ENCODE measurements at places on chromosomes 4 and X. TPM values are rescaled to one million over a fixed set of nuclear protein-coding genes. Genes with fewer than 3 reads are reported as not detected.

Gene NDNF
- total RNA-seq, result 0.08 TPM

Gene PPP4R3C
- not detected for total RNA-seq

Gene DAPP1
- total RNA-seq, result 29.0 TPM

Gene TTC29
- total RNA-seq, result 0.34 TPM

Gene GPR78
- not detected for total RNA-seq

Gene CNGA1
- not detected for total RNA-seq

Gene RWDD4
- total RNA-seq, result 17.6 TPM

Gene PRDM5
- total RNA-seq, result 7.1 TPM

Gene SPIN4
- total RNA-seq, result 2.7 TPM

Gene GYPE
- 0.34 TPM for total RNA-seq

GRCh38 chr4:127686658-127687057 is 43.5 kb upstream of the SLC25A31 start:
- no peak for DNase-seq

GRCh38 chrX:42680666-42681065 is 97.3 kb downstream of the PPP1R2C start:
- DNase-seq, result no peak

DNA sequence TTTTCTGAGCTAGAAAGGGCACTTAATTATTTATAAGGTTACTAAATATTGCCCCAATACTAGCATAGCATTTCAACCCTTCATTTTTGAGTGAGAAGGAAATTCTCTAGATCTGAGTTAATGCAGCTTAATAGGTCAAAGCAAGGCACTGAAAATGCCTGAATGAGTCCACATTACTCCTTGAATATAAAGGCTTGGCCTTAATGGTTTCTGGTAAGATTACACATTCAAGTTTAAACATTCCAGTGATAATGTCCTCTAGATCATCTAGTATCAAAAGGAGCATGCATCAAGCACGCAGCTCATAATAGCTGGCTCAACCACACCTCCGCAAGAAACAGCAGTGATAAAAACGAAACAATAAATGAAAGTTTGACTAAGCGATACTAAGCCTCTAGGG is 87.5 kb downstream of the SPANXN3 start:
- no peak for DNase-seq

DNA sequence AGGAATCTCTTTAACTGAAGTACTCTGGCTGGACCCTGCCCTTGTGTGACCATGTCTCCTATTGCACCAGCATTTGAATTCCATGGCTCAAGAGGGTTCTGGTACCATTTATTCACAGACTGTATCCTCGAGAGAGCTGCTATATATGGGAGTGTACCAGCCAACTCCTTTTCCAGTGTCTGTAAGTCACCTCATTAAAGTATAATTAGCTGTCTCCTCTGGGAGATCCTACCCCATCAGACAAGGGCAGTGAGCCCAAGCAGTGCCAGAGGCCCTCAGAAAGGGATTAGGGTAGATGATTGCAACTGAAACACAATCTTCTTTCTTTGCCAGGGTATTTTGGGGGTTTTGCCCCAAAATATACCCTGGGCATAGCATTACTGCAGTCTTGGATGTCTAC is 31.6 kb downstream of the GNL3L start:
- no peak for DNase-seq

- DNase-seq, result peak; percentile 42
Measured at GRCh38 chrX:48676106-48676892, 7.3 kb upstream of the WAS start.

GRCh38 chrX:119495734-119496726 is 27.8 kb downstream of the SLC25A5 start:
- DNase-seq, result no peak

- no peak for DNase-seq
Measured at GRCh38 chr4:4714331-4714730, 145.1 kb upstream of the MSX1 start.

DNA sequence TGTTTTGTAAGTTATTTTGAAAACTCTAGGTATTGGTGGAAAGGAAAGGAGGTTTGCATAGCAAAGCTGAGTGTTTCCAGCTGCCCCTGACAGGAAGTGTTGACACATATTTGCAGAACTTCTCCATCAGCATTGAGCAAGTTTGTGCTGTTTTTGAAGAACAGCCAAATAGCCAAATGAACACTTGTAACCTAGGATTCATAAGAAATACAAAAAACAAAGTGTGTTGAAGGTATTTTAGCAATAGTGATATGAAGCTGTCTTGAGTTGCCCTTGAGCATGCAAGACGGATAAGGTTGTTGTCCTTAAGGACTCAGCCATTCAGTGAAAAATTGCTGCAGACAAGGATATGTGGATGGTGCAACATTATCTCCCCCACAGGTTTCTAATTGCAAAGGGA is 68.3 kb upstream of the PGM2 start:
- DNase-seq, result peak; percentile 16

GRCh38 chr4:136484996-136485395 is 1047.3 kb downstream of the PCDH18 start:
- peak; percentile 35 for DNase-seq

DNA sequence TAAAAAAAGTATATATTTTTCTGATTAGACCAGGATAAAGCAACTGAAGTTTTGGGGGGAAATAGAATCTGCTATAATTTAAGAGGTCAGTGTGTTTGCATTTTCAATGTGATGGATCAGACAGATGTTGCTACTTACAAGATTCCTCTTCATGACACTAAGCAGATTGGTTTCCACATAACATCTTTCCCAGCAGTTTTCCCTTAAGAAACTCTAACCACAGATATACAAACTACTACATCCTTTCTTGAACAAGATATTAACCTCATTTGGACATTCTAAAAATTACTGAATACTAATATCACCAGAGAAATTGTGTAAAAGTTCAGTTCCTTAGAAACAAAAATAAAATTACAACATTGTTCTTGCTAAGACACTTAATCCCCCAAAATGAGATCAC is 106.7 kb upstream of the GUCY1A1 start:
- no peak for DNase-seq

- no peak for DNase-seq
Measured at GRCh38 chr4:25986807-25987206, 72.8 kb downstream of the SMIM20 start.

- DNase-seq, result no peak
Measured at GRCh38 chr4:140112576-140112975, 41.4 kb downstream of the MAML3 start.

DNA sequence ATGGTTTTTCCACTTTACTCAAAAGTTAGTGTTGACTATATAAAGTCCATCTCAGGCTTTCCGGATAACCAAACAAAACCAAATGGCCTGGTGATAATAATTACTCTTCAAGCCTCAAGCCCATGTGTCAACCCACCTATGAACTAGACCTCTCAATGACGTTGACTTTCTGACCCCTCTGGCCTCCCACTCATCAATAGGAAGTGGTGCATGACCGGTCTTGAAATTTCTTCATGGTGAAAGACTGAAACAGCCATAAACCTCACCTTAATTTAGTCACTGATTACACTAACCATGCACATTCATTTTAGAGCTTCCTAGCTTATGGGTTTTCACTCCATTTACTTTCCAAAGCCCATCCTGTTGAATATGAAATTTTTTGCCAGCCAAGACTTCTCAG is 276.0 kb downstream of the KLHL13 start:
- peak; percentile 71 for DNase-seq

GRCh38 chrX:37802028-37802427 is 22.2 kb downstream of the CYBB start:
- no peak for DNase-seq

GRCh38 chrX:18401848-18402213 is 23.6 kb upstream of the CDKL5 start:
- no peak for DNase-seq

DNA sequence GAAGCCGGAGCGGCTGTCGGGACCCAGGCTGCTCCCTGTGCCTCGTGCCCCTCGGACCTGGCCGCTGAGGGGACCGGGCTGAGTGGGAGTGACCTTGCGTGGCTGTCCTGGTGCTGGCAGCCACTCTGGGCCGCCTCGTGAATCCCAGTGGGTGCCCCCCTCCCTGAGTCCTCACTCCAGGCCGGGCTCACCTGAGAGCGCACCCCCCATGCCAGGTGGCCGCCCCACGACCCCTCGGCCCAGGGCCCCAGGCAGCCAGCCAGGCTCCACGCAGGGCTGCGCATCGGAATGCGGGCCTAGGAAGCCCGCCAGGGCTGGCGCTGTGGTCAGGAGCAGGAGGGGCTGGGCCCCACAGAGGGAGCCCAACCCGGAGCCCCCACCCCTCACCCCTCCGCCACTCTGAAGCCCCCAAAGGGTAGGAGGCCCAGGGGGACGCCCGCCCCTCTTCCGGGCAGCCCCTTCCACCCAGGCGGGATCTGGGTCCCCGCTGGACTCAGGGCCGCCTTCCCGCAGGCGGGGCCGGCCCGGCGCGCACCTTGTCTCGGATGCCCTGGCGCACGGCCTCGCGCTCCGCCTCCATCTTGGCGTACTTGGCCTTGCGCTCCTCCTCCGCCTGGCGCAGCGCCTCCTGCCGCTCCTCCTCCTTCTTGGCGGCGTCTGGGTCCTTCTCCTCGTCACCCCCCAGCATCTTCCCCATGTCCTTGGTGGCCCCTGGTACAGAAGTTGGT is 33.9 kb downstream of the CPLX1 start:
- DNase-seq, result no peak
